Activated T-cell treated with anti-CD3 and anti-CD28 coated beads for 48 hours (primary cell): ENCODE measurements at places on chromosomes 1 and 21.

DNA sequence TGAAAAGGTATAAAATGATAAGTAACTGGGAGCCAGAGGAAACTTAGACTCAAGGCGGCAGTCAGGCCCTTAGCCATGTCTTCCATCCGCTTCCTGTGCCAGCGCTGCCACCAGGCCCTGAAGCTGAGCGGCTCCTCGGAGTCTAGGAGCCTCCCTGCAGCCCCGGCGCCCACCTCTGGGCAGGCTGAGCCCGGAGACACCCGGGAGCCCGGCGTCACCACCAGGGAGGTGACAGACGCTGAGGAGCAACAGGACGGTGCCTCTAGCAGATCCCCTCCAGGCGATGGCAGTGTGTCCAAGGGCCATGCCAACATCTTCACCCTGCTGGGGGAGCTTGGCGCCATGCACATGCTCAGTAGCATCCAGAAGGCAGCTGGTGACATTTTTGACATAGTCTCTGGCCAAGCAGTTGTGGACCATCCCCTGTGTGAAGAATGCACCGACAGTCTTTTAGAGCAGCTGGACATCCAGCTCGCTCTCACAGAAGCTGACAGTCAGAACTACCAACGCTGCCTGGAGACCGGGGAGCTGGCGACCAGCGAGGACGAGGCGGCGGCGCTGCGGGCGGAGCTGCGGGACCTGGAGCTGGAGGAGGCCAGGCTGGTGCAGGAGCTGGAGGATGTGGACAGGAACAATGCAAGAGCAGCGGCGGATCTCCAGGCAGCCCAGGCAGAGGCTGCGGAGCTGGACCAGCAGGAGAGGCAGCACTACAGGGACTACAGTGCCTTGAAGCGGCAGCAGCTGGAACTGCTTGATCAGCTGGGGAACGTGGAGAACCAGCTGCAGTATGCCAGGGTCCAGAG lies at the start of gene BECN2:
Gene BECN2 (plus strand): TSS at position 76 of the 803 bp plus-strand sequence. CDS start 0 bp downstream, at position 76.
- DNase-seq = no peak

- no peak for DNase-seq
Measured at GRCh38 chr1:233659495-233659894, 45.6 kb downstream of the KCNK1 start.

- DNase-seq = no peak
Measured at GRCh38 chr1:240230816-240231215, 139.1 kb downstream of the FMN2 start.

DNA sequence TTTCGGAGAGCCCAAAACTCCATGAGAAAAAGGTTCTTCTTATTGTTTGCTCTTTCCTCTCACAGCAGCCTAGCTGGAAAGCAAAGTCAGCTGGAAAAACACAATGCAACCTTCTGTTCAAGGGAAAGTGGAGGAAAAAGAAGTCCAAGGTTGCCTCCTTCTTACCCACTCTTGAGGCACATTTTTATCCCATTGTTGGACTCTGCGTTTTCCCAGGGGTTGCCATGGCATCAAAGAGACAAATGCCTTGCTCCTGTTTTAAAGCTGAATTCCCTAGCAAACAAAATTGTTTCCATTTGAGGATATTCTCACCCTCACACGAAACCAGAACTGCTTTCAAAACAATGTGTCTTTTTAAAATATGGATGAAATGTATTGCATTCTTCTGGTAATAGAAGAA lies 45.1 kb upstream of the PALMD start:
- DNase-seq = no peak

DNA sequence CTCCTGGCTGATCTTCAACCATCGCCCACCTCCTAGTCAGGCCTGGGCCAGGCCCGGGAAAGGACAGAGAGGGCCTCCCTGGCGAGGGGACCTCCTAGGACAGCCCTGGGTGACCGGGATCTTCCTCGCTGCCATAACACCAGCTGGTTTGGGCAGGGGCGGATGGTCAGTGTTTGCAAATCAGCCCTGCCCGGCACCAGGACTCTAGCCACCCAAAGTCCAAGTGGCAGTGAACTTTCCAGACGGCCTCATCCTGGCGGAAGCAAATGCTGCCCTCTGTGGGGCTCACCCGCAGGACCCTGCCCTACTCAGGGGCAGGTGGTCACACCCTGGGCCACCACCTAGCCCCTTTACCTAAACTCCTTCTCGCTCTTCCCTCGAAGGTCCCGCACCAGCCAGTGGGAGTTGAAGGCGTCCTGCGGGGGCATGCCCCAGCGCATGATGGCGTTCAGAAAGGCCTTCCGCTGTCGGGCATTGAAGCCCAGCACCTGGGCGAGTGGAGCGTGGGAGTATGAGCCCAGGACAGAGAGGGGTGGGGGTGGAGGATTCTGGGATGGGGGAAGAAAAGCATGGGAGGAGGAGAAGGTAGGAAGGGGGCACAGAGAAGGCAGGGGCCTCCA lies 55.3 kb downstream of the CHD5 start:
- DNase-seq = no peak

DNA sequence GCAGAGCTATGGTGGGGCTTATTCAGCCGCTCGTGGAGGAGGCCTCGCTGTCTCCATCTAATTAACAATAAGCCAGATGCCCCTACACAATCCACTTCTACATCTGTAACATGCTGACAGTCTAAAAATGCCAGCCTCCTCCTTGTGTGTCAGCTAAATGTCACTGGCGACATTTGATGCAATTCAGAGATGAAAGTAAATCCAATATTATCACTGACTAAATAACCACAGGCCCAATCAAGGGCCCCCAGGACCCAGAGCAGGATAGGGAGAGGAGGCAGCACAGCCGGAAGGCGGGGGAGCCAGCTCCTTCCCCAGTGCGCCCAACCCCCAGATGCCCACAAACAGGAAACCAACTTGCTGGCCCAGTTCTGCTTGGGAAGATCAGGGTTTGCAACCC lies 76.6 kb downstream of the DMRTA2 start:
- DNase-seq = no peak

- no peak for DNase-seq
Measured at GRCh38 chr21:34844924-34845238, 176.1 kb downstream of the CLIC6 start.

- DNase-seq = no peak
Measured at GRCh38 chr21:34761758-34762330, 93.0 kb downstream of the CLIC6 start.

- DNase-seq = no peak
Measured at GRCh38 chr1:87278825-87279535, 49.7 kb upstream of the LMO4 start.

- DNase-seq = no peak
Measured at GRCh38 chr21:31343680-31344480, at the start of gene TIAM1. Gene TIAM1 (minus strand): TSS chr21:31344261. CDS start chr21:31266972, 77,289 bp downstream.

DNA sequence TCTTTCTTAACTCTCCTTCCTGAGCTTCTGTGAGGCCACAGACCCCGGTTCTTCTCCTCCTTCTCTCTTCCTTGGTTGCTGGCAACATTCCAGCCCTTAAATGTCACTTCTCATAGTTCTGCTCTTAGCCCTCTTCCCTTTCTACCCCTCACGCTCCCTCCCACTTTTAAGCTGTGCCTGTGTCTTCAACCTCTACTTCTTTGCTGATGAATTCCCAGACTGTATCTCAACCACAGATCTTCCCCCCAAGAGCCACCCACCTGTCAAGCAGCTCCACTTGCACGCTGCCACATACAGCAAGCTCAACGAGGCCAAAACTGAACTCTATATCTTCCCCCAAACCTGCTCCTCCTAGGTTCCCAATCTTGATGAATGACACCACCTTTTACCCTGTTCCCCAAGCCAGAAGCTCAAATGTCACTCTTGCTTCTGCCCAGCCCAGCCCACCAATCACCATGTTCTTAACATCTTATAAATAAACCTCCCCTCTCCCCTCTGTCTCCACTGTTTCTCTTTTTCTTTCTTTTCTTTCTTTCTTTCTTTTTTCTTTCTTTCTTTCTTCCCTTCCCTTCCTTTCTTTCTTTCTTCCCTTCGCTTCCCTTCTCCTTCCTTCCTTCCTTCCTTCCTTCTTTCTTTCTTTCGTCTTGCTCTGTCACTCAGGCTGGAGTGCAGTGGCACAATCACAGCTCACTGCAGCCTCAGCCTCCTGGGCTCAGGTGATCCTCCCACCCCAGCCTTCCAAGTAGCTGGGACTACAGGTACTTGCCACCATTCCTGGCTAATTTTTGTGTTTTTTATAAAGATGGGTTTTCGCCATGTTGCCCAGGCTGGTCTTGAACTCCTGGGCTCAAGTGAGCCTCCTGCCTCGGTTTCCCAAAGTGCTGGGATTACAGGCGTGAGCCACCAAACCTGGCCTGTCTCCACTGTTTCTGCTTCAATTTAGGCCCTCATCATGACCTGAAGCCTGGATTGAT lies 19.8 kb upstream of the PTP4A2 start:
- DNase-seq = peak; percentile 53

DNA sequence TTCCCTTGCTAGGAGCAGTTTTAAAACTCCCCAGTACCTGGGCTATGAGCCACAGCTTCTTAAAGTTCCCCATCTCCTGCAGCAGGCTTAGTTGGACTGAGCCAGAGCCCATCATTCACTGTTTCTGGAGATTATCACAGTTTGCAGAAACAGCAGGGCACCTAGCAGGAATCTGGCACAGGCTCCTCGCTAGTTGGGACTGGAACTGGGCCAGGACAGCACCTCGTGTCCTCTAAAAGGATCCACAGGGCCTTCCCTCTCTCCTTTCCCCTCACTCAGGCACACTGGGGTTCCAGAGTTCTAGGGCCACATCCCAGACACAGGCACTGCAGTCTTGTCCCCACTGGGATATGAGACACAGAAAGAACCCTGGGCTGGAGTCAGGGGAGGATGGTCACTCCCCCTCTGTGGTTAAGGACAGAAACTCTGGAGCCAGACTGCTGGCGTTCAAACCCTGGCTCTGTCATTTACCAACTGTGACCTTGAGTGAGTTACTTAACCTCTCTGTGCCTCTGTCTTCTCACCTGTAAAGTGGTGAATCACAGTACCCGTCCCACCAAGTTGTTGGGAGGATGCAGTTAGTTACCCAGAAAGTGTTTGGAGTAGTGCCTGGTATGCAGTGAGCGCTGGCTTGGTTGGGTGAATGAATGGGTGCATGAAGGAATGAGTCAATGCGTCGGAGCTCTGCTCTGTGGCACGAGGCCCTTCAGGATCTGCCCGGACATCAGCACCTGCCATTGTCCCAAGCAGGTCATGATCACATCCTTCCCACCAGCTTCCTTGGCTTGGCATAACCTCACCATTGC lies 18.8 kb upstream of the ECE1 start:
- DNase-seq = no peak

DNA sequence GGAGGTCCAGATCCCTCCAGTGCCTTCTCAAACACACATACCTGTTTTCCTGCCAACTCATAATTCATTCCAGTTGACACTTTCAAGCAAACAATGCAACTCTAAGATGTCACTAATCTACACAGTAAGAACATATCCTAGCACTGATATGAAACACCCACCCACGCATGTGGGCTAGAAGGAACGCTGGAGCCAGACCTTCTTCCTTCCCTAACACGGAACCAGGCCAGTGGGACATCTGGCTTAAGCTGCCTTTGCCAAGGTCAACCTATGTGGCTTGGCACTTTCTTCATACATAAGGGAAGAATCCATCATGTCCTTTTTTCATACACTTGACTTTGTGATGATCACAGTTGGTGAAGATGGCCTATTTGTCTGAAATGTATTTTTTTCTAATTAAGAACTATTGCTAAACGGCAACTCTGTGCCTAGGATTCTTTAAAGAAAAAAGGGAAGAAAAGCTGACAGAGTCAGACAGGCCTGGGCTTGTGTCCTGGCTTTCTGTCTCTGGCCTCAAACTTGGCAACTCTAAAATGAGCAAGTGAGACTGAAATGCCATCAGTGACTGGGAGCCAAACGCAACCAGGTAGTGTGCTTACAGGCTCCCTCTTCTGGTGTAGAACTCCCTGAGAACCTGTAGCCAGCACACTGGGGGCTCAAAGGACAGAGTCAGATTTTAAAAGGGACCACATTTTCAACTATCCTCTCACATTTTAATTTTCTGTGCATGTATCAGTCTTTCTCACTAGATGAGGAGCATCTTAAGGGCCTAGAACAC lies 92.6 kb upstream of the BEND5 start:
- no peak for DNase-seq

DNA sequence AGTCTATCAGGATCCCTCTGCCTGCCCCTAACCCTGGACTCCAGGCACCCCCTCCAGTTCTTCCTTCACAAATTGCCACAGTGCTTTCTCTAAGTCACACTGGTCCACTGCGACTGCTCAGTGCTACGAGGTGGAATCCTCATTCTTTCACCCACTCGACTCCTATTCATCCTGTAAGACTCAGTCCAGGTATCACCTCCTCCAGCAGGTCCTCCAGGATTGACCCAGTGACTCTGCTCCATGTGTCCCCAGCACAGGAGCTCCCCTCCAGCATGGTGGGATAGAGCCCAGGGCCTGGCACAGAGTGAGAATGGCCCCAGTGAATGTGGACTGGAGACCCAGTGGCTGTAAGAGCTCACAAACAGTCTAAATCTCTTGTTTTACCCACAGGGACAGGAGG lies 45.5 kb upstream of the WNT4 start:
- DNase-seq = no peak

- no peak for DNase-seq
Measured at GRCh38 chr1:52727114-52727586, 897 bp downstream of the ZYG11B start.

DNA sequence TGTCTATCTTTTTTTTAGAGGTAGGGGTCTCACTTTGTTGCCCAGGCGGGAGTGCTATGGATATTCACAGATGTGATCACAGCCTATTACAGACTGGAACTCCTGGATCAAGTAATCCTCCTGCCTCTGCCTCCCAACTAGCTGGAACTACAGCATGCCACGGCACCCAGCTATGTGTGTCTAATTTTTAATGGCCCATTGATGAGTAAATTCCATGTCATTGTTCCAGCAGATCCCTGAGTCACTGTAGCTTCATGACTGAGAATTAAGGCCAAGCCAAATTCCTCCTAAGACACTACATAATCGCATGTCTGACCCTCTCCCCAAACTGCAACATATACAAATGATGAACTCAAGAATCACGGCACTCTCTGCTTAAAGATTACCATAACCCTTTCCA lies 84.2 kb upstream of the RGS2 start:
- DNase-seq = no peak

DNA sequence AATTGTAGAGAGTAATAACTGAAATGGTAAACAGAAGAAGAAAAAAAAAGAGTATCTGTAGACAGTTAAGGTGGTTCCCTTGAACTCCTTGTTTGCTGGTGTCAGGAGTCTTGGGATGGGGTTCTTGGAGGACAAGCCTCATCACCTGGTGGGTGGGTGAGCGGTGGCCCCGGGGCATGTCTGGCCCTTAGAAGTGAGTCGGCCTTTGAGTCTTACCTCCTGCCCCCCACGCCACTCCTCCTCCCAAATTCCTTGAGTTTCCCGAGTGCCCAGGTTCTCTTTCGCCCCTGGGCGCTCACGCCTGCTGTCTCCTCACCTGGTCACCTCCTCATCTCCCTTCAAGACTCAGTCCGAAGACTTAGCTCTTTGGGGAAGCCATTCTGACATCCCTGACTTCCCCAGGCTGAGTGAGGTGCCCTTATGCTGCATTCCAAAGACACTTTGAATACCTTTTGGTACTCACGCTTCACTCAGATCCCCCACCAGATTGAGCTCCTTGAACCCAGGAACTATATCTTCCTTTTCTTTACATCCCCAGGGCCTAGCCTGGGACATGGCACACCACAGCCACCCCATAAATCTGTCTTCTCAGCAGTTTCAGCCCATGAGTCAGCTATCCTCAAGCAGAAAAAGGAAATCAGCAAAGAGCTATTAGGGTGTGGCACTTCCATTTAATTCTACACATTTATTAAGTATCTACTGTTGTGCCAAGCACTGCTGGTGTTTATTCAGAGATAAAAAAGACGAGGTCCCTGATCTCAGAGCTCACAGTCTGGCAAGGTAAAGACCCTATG lies 13.5 kb upstream of the IKBKE start:
- DNase-seq = no peak

GRCh38 chr1:27760426-27760825 lies 12.6 kb upstream of the STX12 start:
- no peak for DNase-seq

- DNase-seq = no peak
Measured at GRCh38 chr1:1758059-1758621, 20.1 kb downstream of the NADK start.
